ENCODE measurements at places on chromosomes 16 and 17. TPM values are rescaled to one million over a fixed set of nuclear protein-coding genes. Genes with fewer than 3 reads are reported as not detected.
A peak's percentile ranks its signal among the peaks of the same experiment; 100 is the strongest.

COX10 gene
- 24.5 TPM for total RNA-seq

NHLRC4 gene
- 0.52 TPM for total RNA-seq

NT5M gene
- total RNA-seq, result 5.9 TPM

GRCh38 chr17:74773871-74774286 is 2.3 kb downstream of the NAT9 start:
- no peak for DNase-seq

DNA sequence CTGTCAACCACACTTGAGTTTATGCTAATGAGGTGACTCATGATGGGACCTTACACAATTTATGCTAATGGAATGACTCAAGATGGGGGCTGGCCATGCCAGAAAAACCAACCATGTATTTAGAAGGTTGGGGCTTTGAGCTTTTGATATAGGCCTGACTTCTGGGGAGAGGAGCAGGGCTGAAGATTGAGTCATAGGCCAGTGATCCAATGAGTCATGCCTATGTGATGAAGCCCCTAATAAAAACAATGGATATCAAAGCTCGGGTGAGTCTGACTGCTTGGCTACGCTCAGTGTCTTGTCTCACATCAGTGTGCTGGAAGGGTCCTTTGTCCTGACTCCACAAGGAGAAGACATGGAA is 7.3 kb downstream of the MFSD6L start:
- no peak for DNase-seq

TADA2A gene
- 28.5 TPM for total RNA-seq

GRCh38 chr16:48539485-48540221 is 70.3 kb downstream of the N4BP1 start:
- no peak for DNase-seq

- DNase-seq, result no peak
Observed at GRCh38 chr17:54899721-54900456, 763 bp upstream of the TOM1L1 start.

PYDC1 gene
- not detected for total RNA-seq

- no peak for DNase-seq
Observed at GRCh38 chr16:11792410-11793241, 4.4 kb downstream of the ZC3H7A start.

- no peak for DNase-seq
Observed at GRCh38 chr17:38439436-38439835, 11.2 kb downstream of the ARHGAP23 start.

PITPNM3 gene
- total RNA-seq, result 4.3 TPM

SLC16A11 gene
- total RNA-seq, result 3.9 TPM

DNA sequence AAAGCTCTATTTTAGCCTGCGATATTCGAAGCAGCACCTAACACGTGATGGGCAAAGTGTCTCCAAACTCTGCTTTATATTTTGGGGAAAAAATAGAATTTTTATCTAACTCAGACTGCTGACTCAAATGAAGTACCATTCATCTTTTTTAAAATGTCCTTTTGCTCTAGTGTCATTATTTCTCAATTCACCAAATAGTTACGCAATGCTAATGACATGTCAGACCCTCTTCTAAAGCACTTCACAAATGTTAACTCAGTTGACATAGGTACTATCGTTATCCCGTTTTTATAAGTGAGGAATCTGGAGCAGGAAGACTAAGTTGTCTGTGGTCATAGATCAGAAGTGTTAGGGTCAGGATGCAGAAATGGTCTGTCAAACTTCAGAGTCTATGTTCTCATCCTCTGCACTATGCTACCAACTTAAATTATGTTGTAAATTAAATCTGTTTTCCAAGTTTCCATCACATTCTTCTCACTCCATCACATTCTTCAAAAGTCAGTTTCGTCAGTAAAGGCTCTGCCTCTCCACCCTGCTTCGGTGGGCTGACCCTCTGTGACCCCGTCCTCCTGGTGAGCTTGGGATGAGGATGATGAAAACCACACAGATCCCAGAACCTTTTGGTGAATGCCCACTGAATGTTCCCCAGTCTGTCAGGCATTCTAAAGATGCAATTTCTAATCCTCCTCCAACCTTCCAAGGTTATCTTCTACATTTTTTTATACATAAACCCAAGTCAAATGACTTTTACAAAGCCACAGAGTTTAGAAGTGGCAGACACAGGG is 102.8 kb downstream of the ADAMTS18 start:
- no peak for DNase-seq

DNA sequence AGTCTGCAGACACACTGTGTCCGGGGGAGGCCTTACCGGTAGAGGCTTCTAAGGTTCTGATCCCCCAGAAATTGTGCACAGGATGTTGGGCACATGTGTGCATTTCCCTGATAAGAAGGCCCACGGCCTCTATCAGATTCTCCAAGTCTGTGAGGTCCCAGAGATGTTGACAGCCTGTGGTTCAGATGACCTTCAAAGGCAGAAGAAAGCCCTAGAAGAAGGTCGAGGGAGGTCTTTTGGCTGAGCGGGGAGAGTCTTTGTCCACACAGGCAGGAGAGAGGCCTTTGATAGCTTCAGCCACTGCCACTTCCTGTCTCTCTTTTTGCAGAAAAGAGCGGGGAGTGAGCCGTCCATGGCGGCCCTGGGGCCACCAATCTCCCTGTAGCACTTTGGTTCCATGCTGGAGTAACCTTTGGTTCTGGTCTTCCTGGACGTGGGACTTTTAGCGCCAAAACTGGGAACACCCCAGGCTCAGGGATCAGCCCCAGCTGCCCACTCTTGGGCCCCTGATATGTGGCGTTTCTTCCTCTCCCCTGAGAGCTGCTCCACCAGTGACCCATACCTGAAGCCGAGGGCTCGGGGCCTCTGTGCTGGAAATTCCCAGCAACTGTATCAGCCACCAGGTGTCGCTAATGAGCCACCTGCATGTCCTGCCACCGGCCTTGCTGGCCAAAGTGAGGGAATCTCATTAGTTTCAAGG is 28.1 kb upstream of the LGALS9 start:
- DNase-seq, result peak; percentile 85

- DNase-seq, result no peak
Observed at GRCh38 chr17:70072546-70073309, 2.3 kb upstream of the KCNJ16 start.

DNA sequence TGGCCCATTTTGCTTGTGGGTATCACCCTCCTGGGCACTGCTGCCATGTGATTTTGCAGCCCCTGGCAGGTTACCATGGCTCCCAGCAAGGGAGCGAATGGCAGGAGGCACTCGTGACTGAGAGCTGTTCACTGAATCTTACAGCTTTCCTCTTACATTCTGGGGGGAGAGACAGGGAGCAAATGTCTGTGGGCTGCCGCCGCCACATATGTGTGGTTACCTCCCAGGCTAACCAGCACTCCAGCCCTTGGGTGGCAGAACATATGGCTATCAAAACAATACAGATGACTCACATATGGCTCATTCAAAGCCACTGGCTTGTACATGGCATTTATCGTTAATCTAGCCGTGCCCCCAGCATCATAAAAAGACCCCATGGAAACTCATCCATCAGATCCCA is 19.8 kb downstream of the GTF3C1 start:
- no peak for DNase-seq
